HuH-7 (cell line): ENCODE measurements at places on chromosomes 16 and 17.

DNA sequence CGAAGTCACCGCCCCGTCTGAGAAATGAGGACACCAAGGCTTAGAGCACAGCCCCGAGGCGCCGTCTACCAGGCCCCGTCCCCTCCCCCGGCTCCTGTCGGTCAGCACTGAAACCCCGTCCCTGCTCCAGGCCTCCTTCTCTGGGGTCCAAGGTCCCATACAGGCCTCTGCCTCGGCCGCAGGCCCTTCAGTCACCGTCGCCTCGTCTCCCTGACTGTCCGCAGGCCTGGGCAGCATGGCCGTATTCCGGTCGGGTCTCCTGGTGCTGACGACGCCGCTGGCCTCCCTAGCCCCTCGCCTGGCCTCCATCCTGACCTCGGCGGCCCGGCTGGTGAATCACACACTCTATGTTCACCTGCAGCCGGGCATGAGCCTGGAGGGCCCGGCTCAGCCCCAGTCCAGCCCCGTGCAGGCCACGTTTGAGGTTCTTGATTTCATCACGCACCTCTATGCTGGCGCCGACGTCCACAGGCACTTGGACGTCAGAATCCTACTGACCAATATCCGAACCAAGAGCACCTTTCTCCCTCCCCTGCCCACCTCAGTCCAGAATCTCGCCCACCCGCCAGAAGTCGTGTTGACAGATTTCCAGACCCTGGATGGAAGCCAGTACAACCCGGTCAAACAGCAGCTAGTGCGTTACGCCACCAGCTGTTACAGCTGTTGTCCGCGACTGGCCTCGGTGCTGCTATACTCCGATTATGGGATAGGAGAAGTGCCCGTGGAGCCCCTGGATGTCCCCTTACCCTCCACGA, 617 bp downstream of the COASY start:
- peak; percentile 52 for DNase-seq

DNA sequence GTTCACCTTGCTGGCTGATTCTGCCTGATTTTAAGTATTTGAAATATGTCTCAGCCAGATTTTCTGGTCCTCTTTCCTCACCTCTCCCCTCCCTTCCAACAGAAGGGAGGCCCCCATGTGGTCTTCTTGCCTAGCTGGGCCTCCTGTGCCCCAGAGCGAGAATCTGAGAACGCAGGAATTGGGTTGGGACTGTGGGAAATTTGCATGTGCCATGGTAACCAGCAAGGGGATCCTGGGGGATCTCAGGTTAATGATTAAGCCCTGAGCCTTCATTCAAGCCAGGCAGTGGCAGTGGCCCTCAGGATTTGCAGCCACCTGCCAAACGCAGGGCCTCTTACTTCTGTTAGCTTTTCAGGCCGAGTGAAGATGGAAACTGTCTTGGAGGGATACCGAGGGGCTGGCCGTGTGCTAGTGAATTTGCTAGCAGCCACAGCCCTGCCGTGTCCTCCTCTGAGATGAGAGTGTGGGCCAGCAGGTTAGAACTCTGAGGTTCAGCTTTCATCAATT, 40.2 kb downstream of the KSR1 start:
- peak; percentile 91 for DNase-seq

GRCh38 chr17:9185688-9186284, 164.5 kb downstream of the NTN1 start:
- no peak for DNase-seq

- no peak for DNase-seq
Measured at GRCh38 chr16:87823181-87823929, 46.0 kb downstream of the SLC7A5 start.

DNA sequence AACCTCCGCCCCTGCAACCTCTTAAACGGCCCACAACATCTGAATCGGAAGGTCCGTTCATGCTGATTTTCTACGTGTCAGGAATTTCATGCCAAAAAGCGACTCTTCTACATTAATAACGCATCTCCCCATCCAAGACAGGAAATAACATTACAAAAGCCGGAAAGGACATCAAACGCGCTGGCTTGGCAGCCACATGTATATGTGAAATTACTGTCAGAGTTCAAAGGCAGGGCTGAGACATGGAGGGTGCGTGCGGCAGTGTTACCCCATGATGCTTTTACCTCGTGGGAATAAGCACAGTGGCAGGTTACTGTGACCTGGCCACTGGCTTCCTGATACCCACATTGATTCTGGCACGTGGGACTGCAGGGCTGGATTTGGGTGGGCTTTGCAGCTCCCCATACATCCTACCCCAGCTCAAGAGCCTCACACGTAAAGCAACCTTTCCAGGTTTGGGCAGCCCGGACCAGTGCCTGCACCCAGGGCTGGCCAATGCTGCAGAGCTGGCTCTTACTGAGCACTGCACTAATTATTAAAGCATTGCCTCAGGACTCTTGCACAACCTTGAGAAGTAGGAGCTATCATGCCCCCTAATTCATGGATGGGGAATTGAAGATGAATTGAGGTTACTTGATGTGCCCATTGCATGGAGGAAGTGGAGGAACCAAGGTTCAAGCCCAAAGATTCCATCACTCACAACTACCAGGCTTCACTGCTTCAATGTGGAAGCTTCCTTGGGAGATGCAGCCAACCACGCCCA, 120.6 kb upstream of the FOXF1 start:
- no peak for DNase-seq

DNA sequence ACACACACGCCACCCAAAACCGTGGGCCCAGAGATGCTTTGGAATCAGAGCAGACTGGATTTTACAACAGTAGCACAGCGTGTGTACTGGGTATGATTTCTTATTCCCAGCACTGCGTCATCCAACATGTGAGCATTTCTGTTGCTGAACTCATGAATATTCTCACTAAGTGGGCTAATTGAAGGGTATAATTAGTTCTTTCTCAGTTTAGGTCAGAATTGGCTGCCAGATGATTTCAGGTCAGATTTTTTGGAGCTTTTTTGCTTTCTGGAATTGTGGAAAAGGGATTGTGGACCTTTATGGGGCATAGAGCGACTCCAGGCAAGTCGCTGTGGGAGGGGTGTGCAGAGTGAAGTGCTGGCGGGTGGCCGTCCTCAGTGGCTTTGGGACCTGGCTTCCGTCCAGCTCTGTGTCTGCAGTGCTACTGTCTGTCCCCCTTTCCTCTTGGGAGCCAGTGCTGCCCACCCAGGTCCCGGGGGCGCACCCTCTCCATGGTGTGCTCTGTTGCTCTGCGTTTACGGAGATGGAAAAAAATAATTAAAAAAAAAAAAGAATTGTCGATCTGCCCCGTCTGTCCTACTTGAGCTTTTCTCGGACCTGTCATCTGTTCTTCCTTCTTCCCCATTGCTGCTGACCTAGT, 25.0 kb downstream of the FOXK2 start:
- DNase-seq: no peak
